HepG2 (cell line): ENCODE measurements at places on chromosomes 1 and 21.

DNA sequence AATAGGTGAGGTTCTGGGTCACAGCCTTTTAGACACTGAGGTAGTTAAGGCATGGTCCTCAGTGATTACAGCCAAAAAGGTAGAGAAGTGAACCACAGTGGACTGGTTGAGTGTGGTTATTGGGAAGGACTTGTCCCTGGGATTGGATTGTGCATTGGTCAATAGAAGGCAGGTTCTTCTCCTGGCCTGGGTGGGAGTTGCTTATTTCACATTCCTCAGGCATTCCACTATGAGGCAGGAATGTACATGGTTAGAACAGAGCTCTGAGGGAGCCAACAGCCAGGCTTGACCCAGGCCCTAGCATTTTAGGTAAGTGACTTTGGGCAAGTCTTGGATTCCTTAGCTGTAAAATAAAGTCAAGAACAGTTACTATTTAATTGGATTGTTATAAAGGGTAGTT, 97.9 kb upstream of the MARK1 start:
- DNase-seq: no peak

- no peak for DNase-seq
Observed at GRCh38 chr21:42176859-42177258, 42.1 kb upstream of the ABCG1 start.

- DNase-seq: no peak
Observed at GRCh38 chr1:74426208-74426937, 86.0 kb downstream of the LRRC53 start.

DNA sequence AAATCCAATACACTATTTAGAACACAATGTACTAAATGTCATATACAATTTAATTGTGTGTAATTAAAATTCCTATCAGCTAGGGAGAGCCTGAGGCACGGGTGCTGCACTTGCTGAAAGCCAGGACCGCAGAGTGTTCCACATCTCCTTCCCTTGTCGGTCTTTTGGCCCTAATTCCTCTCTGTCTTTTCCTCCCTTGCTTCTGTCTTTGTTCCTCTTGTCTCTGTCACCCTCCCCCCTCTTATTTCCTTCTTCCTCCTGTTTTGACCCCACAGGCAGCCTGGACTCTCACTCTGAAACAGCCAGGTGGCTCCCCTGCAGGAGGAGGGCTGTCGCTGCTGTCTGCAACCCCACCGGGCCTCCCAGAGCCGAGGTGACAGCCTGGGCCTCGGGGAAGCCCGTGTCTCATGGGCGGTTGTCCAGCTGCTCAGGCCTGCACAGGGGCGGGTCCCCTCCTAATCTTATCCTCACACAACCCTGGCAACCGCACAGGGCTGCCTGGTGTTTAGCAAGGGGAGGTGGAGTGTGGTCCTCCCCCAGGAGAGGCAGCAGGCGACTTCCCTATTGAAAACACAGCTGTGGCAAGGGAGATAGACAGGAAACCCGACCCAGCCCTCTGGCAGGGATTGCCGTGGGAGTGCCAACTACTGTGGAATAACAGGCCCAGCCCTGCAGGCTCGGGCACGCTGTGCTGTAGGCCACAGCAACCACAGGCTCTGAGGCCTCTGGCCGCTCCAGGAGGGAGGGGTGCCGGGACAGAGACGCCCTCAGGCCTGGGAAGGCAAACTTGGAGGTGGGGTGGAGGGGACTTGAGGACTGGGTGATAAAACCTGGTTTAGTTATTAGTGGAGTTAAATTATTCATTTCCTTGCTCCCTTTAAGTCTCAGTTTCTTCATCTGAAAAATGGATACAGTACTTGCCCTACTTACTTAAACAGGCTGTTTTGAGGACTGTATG, 68.8 kb upstream of the WDR26 start:
- DNase-seq: peak; percentile 38

- peak; percentile 68 for DNase-seq
Observed at GRCh38 chr1:30929135-30929889, 20.8 kb upstream of the SDC3 start.

GRCh38 chr1:159015440-159015909, 5.8 kb downstream of the IFI16 start:
- DNase-seq: no peak

- DNase-seq: no peak
Observed at GRCh38 chr21:26508903-26509302, 64.2 kb downstream of the CYYR1 start.

GRCh38 chr1:47444562-47445465, 7.0 kb downstream of the FOXD2 start:
- DNase-seq: no peak

DNA sequence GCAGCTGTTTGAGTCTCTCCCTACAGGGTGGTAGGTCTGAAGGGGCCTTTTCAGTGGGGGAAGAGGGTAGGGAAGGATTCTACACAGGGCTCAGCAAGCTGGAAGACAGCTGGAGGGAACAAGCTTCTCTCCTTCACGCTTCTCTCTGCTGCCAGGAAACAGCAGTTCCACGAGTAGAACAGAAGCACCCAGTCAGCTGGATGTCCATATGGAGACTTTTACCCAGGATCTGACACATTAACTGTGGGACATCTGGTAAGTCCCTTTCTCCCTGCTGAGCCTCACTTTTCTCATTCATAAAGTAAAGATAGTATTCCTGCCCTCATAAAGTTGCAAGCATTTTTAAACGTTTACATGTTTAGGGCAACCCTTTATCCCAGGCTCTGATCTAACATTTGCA, 280.3 kb downstream of the OMA1 start:
- no peak for DNase-seq

DNA sequence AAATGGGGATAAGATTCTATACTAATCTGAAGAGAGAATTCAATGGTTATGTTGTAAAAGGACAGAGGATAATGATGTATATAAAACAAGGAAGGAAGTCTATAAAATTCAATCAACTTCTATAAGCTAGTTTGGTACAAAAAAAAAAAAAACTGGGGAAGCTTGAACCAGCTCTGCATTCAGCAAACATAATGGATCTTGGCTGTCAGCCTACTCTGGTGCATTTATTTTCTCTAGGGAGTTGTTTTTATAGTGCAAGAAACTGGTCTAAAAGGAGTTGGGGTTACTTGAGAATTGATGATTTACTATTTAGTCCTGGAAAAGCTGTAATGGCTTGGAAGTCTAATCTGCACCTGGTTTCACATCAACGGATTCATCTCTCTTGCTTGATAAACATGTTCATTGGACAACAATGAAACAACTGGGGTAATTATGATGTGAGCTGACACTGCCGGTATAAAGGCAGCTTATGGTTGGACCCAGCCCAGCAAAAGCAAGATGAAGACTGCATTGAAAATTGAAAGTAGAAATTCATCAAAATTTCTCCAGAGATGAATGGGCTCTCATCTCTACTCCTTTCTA, 199.4 kb upstream of the NRIP1 start:
- no peak for DNase-seq

DNA sequence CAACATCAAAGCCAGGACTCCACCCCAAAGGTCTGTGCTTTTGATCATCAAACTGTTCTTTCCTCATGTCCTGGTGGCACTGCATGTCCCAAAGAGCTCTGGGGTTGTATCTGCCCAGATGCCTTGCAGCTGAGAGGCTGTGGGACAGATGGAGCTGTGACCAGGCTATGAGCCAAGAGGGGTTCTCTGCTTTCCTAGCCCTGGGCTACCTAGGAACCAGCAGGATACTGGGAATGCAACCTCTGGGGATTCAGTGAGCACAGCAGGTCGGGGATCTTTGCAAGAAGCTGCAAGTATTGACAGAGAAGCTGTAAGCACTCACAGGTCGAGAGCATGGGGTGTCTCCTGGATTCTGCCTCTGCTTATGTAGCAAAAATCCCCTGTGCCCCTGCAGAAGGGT, 186.6 kb downstream of the GRIK3 start:
- DNase-seq: no peak

DNA sequence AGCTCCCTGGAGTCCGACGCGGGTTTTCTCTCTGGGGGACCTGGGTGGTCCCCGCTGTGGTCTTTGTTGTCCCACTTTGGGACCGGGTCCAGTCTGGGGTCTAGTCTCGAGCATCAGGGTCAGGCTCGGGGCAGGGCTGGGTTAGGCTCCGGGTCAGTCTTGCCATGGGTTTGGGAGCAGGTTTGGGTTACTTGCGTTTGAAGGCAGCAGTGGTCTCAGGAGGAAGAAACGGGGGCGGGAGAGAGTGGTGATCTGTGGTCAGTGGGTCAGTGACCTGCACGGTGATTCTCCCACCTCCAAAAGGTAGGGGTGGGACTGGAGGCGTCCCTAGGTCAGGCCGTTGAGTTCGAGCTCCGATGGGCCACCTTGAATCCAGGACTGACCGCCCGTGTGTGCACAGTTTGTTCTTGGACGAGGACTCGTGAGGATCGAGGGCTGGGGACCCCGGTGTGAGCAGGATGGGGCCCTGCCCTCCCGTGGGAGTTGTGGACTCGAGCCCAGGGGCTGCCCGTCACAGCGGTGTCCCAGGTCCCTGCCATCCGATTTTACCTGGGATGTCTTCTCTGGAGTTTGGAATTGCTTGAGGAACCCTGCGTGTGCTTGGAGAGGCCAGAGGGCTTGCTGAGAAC, 2.3 kb downstream of the B3GALT6 start:
- DNase-seq: no peak

- DNase-seq: no peak
Observed at GRCh38 chr1:15083578-15083977, 70.0 kb upstream of the TMEM51 start.

- DNase-seq: no peak
Observed at GRCh38 chr1:208318150-208318734, 74.1 kb upstream of the PLXNA2 start.

DNA sequence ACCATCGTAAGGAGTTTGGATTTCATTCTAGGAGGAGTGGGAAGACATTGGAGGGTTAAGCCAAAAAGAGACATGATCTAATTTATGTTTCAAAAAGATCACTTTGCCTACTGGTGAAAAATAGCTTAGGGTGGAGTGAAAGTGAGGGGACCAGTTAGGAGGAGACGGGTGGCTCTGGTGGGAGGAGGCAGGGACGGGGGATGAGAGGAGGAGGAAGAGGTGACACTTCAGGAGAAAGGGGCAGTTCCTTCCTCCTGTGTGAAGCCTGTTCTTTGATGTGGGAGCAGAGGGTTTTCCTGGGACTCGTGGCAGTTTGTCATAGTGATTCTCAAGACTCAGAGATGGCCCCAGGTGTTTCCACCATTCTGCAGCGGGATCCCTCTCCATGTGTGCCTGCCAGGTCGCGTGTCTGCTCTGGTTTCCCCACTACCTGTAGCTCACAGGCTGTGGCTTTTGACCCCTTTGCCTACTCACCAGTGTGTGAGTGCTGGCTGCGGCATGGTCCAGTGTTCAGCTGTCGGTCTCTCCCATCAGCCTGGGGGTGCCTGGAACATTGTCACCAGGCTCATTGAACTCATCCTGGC, 102.4 kb downstream of the CNIH3 start:
- no peak for DNase-seq
